Thyroid gland (tissue), 4 donors: ENCODE measurements at places on chromosomes 6 and 20. TPM values are rescaled to one million over a fixed set of nuclear protein-coding genes. Genes with fewer than 3 reads are reported as not detected.

Gene COL21A1
- total RNA-seq, result 1.6 TPM

Gene MLIP
- 8.1 TPM for total RNA-seq

Gene SYCP2
- total RNA-seq, result 4.9 TPM

Gene RSPO3
- 2.1 TPM for total RNA-seq

Gene WASF1
- 2.0 TPM for total RNA-seq

Gene WFDC5
- not detected for total RNA-seq

Gene FBXL4
- total RNA-seq, result 44.0 TPM

Gene ZNF165
- 5.3 TPM for total RNA-seq

Gene TPBG
- 28.6 TPM for total RNA-seq

Gene SLC24A3
- 4.0 TPM for total RNA-seq

Gene TPD52L1
- total RNA-seq, result 392 TPM

Gene CEP57L1
- total RNA-seq, result 16.4 TPM

Gene ZFP64
- 13.2 TPM for total RNA-seq

Gene AAR2
- total RNA-seq, result 29.4 TPM

Gene GHRH
- total RNA-seq, result not detected

Gene SMPD2
- total RNA-seq, result 60.9 TPM

Gene TTK
- total RNA-seq, result 0.33 TPM

Gene COL9A1
- total RNA-seq, result not detected

Gene KCNQ5
- total RNA-seq, result 14.6 TPM

Gene EYS
- total RNA-seq, result not detected

Gene DYNLT1
- 79.5 TPM for total RNA-seq

Gene MAS1
- total RNA-seq, result not detected

Gene PAX1
- not detected for total RNA-seq

Gene NANP
- 6.3 TPM for total RNA-seq

Gene LY6G6D
- total RNA-seq, result not detected

Gene IMPG1
- total RNA-seq, result not detected

Gene CARMIL1
- total RNA-seq, result 24.7 TPM

Gene APCDD1L
- total RNA-seq, result 0.11 TPM

Gene IDH3B
- total RNA-seq, result 140 TPM

Gene GMPR
- 3.8 TPM for total RNA-seq

Gene LHFPL5
- not detected for total RNA-seq

Gene MUC21
- total RNA-seq, result not detected

Gene SOBP
- 5.6 TPM for total RNA-seq

Gene ADGRF5
- 85.3 TPM for total RNA-seq

Gene XRN2
- total RNA-seq, result 82.0 TPM

Gene SDC4
- 35.5 TPM for total RNA-seq

Gene DAAM2
- total RNA-seq, result 37.0 TPM

Gene PLCB4
- 65.6 TPM for total RNA-seq

Gene FOXC1
- 8.1 TPM for total RNA-seq

Gene REM1
- total RNA-seq, result 3.4 TPM

Gene HLA-DQB1
- total RNA-seq, result 0.27 TPM

Gene SPTLC3
- 36.5 TPM for total RNA-seq

Gene NKAIN2
- 1.0 TPM for total RNA-seq

Gene DLK2
- total RNA-seq, result 1.3 TPM

Gene SEMG1
- not detected for total RNA-seq

Gene HLA-DPB1
- total RNA-seq, result 44.7 TPM

Gene SIGLEC1
- total RNA-seq, result 5.2 TPM

Gene C6orf141
- total RNA-seq, result 19.8 TPM

Gene GRIK2
- 1.4 TPM for total RNA-seq

Gene CAP2
- total RNA-seq, result 3.2 TPM
